ENCODE measurements at places on chromosomes 3 and 15.

GRCh38 chr15:57769266-57769665 lies 62.8 kb downstream of the POLR2M start:
- DNase-seq: no peak

DNA sequence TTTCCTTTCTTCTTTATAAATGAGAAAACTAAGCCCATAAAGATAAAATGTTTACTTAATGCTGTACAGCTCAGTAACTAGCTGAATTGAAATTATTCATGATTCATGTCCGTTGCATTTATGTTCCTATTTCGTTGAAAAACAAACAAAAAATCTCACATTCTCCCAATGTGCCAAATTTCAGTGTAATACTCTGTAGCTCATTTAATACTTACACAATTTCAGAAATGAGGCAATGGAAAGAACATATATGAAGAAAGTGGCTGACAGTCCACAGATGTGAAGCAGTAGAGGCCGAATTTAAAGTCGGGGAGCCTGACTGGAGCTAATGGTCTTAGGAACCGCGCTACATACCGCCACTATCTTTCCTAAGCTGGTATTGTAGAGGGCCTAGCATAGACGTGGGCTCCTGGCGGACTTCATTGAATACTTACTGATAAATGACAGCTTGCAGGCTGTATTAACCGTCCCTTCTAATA lies 651 bp downstream of the PLSCR2 start:
- no peak for DNase-seq

DNA sequence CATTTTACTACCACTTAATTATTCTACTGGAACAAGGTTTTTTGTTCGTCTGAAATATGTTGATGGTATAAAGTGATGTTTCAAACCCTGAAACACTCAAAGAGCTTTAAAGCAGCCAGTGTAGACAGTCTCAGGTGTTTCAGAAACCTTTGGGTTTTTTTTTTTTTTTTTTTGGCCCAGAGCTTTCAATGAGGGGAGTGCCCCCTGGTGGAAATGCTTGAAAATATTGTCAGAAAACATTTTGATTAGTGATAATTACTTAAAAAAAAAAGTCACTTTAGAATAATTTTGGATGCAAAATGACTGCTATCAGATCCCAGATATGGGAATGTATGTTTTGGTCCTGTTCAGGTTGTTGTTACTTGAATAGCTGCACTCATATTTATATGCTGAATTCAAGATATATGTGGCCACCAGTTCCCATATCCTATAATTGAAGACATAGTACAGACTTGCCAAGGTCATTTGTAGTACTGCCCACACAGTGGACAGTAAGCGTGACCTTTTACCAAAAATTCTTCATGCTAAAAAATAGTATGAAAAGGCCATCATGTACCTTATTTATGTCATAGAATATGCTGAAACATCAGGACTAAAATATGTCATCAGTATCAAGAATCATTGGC lies 35.9 kb downstream of the SATB1 start:
- DNase-seq: no peak

DNA sequence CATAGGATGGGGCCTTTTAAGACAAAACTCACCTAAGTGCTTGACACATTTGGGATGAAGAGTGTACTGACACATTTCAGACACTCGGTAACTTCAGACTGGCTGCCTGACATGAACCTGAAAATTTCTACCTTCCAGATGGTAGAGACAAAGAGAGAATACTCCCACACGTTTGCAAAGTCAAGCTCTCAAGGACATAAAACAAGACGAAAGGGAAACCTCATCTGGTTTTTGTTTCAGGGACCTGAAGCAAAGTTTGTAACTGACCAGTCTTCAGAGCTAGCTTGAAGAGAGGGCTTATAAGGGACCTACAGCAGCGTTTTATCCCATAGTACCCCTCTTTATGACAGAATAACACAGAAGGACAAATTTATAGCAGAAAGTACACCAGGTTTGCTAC lies 41.9 kb downstream of the ZNF621 start:
- DNase-seq: no peak

Data from activated T-cell treated with anti-CD3 and anti-CD28 coated beads for 48 hours (primary cell).